ENCODE measurements at places on chromosomes 11 and 22.

DNA sequence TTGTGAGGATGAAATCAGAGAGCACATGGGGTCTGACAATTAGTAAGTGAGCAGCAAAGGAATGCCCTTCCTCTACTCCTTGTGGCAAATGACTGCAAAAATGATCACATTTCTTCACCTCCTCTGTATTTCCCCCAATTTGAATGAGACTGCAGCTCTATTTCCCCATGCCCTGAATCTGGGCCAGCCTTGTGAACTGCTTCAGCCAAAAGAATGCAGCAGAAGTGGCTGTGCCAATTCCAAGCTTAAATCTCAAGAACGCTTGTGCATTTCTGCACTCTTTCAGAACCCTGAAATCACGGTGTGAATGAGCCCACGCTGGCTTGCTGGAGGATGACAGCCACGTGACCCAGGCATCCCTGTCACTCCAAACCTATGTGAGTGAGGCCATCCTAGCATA lies 9.9 kb downstream of the SLC43A3 start:
- no peak for DNase-seq

GRCh38 chr22:35842954-35843353 lies 125.3 kb downstream of the APOL5 start:
- peak; percentile 58 for DNase-seq

GRCh38 chr11:101686514-101686913 lies 102.7 kb upstream of the TRPC6 start:
- no peak for DNase-seq

GRCh38 chr11:75035256-75035655 lies 46.5 kb downstream of the NEU3 start:
- DNase-seq: no peak

GRCh38 chr22:39266398-39267030 lies 21.7 kb upstream of the PDGFB start:
- DNase-seq: no peak

GRCh38 chr22:25624476-25624875 lies 60.0 kb downstream of the GRK3 start:
- no peak for DNase-seq

DNA sequence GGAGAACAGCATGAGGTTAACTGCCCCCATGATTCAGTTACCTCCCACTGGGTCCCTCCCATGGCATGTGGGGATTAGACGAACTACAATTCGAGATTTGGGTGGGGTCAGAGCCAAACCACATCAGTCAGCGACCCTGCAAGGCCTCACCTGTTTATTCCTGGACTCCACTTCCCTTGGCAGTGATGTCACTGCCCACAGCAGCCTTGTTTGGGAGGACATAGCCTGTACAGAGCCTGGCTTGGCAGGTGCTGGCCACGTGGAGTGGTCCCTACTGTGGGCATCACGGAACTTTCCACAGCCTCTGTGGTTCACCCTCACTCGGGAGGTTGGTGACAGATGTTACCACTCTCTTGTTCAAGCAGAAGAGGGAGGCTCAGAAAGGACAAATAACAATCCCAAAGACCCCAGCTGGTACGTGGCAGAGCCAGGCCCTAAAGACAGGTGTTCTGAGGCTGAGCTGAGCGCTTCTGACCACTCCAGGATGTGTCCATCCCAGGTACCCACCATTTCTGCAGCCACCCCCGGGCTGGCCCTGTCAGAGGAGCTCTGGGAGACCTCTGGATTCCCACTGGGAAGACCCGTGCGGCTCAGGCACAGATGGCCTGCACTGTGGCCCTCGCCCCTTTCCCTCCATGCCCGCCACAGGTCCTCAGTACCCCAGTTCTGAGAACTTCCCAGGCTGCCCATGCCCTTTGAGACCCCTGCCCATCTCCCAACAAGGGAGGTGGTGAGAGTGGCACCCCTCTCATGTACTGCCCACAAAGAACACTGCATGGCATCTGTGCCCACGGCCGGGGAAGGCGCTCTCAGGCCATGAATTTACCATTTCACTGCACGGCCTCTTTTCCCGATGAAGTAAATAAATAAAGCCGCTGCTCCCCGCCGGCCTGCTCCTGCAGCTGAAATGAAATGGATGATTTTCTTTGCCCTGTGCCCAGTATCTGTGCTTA lies 605.8 kb downstream of the TBC1D22A start:
- DNase-seq: no peak

- no peak for DNase-seq
Observed at GRCh38 chr11:12631651-12632050, 42.6 kb upstream of the TEAD1 start.

DNA sequence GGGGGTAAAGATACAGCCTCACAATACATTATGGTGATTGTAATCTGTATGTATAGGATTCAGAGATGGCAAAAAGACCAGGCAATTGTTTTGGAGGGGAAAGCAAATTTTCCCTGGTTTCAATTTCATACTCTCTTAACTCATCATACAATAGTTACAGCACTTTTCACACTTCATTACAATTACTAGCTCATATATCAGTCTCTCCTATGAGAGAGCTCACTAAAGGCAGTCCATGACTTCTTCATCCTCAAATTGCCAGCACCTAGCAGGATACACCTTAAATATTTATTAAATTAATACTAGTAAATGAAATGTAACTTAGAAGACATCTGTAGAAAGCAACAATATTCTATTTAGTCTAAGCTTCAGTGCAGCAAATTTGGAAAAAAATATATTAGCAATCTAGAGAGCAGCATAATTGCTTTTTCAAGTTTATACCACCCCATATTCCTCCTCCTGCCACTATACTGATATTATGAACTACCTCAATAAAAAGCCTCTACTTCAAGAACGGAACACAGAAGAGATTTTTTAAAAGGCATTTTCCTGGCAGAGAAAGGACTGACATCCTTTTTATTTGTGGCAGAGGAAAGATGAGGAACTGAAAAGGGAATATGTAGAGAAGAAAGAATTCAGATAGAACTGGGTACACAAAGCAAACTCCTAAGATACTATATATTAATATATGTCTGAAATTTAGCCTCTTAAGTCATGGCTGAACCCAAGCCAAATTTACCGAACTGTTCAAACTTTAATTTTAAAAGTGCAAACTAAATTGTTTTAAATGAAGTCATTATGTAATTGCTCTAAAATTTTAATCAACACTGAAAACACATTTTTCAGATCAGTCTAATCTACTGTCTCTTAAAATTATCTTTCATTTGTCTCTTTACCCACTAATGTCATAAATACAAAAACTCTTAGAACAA lies 27.7 kb downstream of the PICALM start:
- DNase-seq: no peak

GRCh38 chr11:56841210-56841810 lies 92.8 kb upstream of the OR9G4 start:
- peak; percentile 59 for DNase-seq

Measured in NCI-H1092 treated with DMSO at 0.1 percent for 48 hours (cell line).